A549 treated with ZK216348 at 1 μM for 4 hours (cell line): ENCODE measurements at places on chromosomes 2 and 18. TPM values are rescaled to one million over a fixed set of nuclear protein-coding genes. Genes with fewer than 3 reads are reported as not detected.

Gene LRP2
- total RNA-seq = 0.01 TPM in 1 of 5 replicates, not detected in the others

Gene PLGLB2
- total RNA-seq = 0.36 to 0.42 TPM in 2 of 5 replicates, not detected in the others

Gene VWA3B
- 0.33 TPM in 1 of 5 replicates, not detected in the others for total RNA-seq

Gene SAG
- not detected in 5 replicates for total RNA-seq

Gene PSME4
- total RNA-seq = 43.2 to 48.1 TPM (median 43.4 TPM) in 5 replicates

Gene PLB1
- 1.5 to 1.9 TPM (median 1.8 TPM) in 5 replicates for total RNA-seq

Gene CFAP65
- 0.11 to 0.23 TPM (median 0.18 TPM) in 5 replicates for total RNA-seq

Gene CNDP1
- total RNA-seq = not detected in 5 replicates

Gene CCDC102B
- total RNA-seq = 0.38 to 0.92 TPM (median 0.52 TPM) in 4 of 5 replicates, not detected in the other

Gene PCARE
- total RNA-seq = not detected in 5 replicates

Gene STEAP3
- 32.7 to 55.4 TPM (median 48.8 TPM) in 5 replicates for total RNA-seq

Gene CABYR
- total RNA-seq = 10.9 to 22.8 TPM (median 13.2 TPM) in 5 replicates

Gene PRSS56
- total RNA-seq = 0.08 to 0.31 TPM (median 0.20 TPM) in 4 of 5 replicates, not detected in the other

Gene CRACDL
- total RNA-seq = 2.0 to 3.4 TPM (median 2.5 TPM) in 5 replicates

Gene ATP9B
- total RNA-seq = 17.1 to 18.8 TPM (median 18.7 TPM) in 5 replicates

Gene NTSR2
- not detected in 5 replicates for total RNA-seq

Gene PSMA8
- not detected in 5 replicates for total RNA-seq

Gene NEUROD1
- total RNA-seq = not detected in 5 replicates

Gene SERPINB7
- total RNA-seq = 1.4 to 2.9 TPM (median 2.5 TPM) in 5 replicates

Gene EPAS1
- total RNA-seq = 87.7 to 124 TPM (median 120 TPM) in 5 replicates

Gene TLX2
- total RNA-seq = 0.15 to 0.74 TPM (median 0.21 TPM) in 5 replicates

Gene CENPA
- total RNA-seq = 46.7 to 57.0 TPM (median 49.9 TPM) in 5 replicates

Gene VAMP5
- 0.31 TPM in 1 of 5 replicates, not detected in the others for total RNA-seq

Gene OTOS
- total RNA-seq = not detected in 5 replicates

Gene RAMP1
- total RNA-seq = not detected in 5 replicates

Gene SOX11
- not detected in 5 replicates for total RNA-seq

Gene TWIST2
- total RNA-seq = 8.6 to 20.8 TPM (median 18.4 TPM) in 5 replicates

Gene SH2D6
- 0.91 to 1.7 TPM (median 1.2 TPM) in 4 of 5 replicates, not detected in the other for total RNA-seq

Gene IL37
- total RNA-seq = not detected in 5 replicates

Gene NOP58
- total RNA-seq = 113 to 180 TPM (median 129 TPM) in 5 replicates

Gene VWC2L
- not detected in 5 replicates for total RNA-seq

Gene KLHL41
- total RNA-seq = 0.15 to 0.70 TPM (median 0.29 TPM) in 5 replicates

Gene GDF7
- 0.05 to 0.11 TPM (median 0.08 TPM) in 5 replicates for total RNA-seq

Gene OXER1
- not detected in 5 replicates for total RNA-seq

Gene POU3F3
- total RNA-seq = 0.05 to 0.06 TPM in 2 of 5 replicates, not detected in the others

Gene ST6GAL2
- 11.4 to 21.9 TPM (median 19.2 TPM) in 5 replicates for total RNA-seq

Gene CHST10
- total RNA-seq = 14.7 to 15.6 TPM (median 15.4 TPM) in 5 replicates

Gene TTR
- total RNA-seq = not detected in 5 replicates

Gene GRP
- not detected in 5 replicates for total RNA-seq
